Activated T-helper 1 cell treated with anti-CD3 and anti-CD28 coated beads, Interleukin-12 subunit alpha, Interleukin-12 subunit beta, Interleukin-2, Interleukin-4 antibody, amounts not matched to agents 30 ng/mL and 10 ng/mL and 1 ng/mL, durations not matched to agents 14 hours and 24 hours and 36 hours (primary cell): ENCODE measurements at places on chromosomes 11 and 22. TPM values are rescaled to one million over a fixed set of nuclear protein-coding genes. Genes with fewer than 3 reads are reported as not detected.

DNA sequence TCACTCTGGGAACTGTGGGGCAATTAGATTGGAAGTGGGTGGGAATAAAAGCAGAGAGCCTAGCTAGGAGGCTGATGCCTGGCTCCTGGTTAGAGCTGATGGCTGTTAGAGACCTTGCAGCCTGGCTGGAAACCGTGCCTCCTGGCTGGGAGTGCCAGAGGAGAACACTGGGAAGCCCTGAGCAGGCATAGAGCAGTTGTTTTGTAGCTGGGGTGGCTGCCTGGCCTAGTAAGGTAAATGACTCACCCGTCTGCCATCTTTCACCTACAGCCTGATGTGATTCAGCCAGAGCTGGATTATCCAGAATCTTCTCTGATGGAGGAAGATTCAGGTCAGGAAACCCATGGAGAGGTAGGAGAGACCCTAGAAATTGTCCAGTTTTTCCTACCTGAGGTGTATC lies 6.1 kb downstream of the UQCR10 start:
- no peak for DNase-seq
- peaks cover 16% of the 10 kb centered on the region for H3K36me3 ChIP-seq
- peaks cover 12% of the 10 kb centered on the region for H3K4me1 ChIP-seq
- no peaks in the 10 kb centered on the region for H3K27me3 ChIP-seq

DNA sequence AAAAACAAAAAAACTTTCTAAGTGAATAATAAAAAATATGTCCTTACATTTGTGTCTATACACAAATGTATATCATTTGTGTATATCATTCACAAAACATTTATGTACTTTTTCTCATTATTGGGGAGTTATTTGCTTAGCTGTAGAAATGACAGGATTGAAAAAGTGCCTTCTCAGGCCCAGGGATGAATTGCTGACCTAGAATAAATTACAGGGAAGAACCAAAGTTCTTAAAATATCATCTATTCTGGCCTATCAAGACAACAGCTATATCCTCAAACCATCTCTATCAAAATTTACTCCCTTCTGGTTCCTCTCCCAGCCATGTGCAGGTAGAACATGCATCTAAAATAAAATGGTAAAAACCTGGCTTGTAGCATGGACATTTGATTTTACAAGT lies 1.9 kb upstream of the RAB6A start:
- DNase-seq: no peak
- H3K4me1 ChIP-seq: peaks cover 39% of the 10 kb centered on the region
- H3K27me3 ChIP-seq: peaks cover 14% of the 10 kb centered on the region
- H3K27ac ChIP-seq: no peak overlapping the region

DNA sequence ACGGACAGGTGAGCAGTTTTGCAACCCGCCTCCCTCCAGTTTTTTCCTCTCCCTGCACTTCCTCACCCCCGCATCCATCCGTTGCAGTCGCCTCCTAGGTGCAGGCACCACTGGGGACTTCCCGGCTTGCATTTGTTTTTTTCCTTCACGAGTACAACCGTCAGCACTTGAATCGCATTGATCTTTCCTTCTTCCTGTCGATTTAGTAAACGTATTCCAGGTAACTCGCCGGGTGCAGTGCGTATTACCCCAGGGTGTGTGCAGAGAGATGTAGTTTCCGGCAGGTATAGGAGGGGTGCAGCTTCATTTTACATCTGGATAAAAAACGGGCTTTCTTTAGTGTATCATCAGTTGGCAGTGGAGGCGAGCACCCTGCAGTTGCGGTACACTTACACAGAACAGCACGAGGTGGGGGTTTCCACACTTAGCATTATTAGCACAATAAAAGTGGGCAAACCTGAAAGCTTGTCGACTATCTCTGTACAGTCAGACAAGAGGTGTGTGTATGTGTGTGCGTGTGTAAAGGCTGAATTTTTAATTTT lies at the start of gene SORL1-AS1:
SORL1-AS1 (minus strand) TSS at position 359 of the 542 bp plus-strand sequence.
- H3K27ac ChIP-seq: peak within 1 kb of the TSS; percentile 92
- H3K4me3 ChIP-seq: peak within 1 kb of the TSS; percentile 94
- DNase-seq: peak; percentile 43
- no peaks in the 10 kb centered on the region for H3K27me3 ChIP-seq

GRCh38 chr22:41538583-41538982 lies 5.7 kb downstream of the POLR3H start:
- H3K4me1 ChIP-seq: peaks cover 27% of the 10 kb centered on the region
- no peak overlapping the region for H3K4me3 ChIP-seq
- no peak for DNase-seq
- peaks cover 8% of the 10 kb centered on the region for H3K36me3 ChIP-seq

DNA sequence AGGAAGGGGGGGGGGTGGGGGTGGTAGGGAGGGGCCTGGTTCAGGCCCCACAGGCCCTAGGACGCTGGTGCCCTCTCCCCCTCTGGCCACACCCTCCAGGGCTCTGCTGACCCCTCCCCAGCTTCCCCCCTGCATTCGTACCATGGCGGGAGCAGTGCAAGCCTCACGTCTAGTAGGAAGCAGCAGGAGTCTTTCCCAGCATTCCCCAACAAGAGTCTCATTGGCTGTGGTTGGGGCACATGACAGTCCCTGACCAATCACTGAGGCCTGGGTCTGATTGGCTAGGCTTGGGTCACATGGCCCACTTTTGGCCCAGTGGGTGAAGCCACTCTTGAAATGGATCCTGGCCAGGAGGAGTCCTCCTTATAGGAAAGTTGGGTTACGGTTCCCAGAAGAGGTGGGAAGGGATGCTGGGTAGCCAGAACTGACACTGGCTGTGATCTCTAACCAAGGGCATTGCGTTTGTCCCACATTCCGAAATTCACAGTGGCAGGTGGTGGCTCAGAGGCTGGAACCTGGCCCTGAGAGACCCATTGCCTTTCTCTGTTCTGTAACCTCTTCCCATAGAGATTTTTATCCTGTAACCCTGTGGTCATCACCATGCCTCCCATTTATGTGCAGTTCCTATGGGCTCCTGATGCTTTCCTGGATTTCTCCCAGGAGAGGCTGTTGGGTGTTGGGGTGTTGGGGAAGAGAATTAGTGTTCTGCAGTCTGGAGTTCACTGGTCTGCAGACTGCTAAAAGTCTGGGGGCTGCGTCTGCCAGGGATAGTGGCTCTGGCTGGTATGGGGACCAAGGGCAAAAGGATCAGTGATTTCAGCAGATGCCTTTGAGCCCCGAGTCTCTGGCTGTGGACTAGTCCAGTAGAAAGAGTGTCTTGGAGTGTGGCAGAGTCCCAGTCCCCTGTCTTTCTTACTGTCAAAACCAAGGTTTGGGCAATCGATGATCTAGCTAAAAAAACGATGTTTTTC lies 58.9 kb upstream of the MYEOV start:
- H3K4me3 ChIP-seq: no peak overlapping the region
- peaks cover 6% of the 10 kb centered on the region for H3K27me3 ChIP-seq
- no peak overlapping the region for H3K27ac ChIP-seq
- no peaks in the 10 kb centered on the region for H3K36me3 ChIP-seq
- DNase-seq: no peak
- peaks cover 21% of the 10 kb centered on the region for H3K4me1 ChIP-seq

GRCh38 chr11:5280582-5281102 lies 10.9 kb upstream of the HBE1 start:
- H3K4me1 ChIP-seq: peaks cover 6% of the 10 kb centered on the region
- DNase-seq: peak; percentile 12
- H3K27me3 ChIP-seq: peaks cover 2% of the 10 kb centered on the region
- no peak overlapping the region for H3K4me3 ChIP-seq
- H3K27ac ChIP-seq: peak overlapping the region; percentile 72

DNA sequence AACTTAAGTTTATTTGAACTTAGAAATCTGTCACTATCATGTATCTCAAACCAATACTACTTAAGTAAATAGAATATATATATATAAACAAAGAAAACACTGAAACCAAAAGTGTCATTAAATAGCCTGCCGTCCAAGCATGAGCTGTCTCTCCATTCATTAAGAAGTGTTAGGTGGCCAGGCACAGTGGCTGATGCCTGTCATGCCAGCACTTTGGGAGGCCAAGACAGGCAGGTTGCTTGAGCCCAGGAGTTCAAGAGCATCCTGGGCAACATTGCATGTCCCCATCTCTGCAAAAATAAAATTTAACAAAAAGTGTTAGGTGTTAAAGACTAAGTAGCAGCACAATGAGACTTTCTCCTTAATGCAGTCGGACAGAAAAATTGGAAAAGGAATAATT lies 14.0 kb downstream of the CD6 start:
- H3K4me1 ChIP-seq: peaks cover 93% of the 10 kb centered on the region
- peaks cover 66% of the 10 kb centered on the region for H3K36me3 ChIP-seq
- DNase-seq: no peak
- H3K4me3 ChIP-seq: peak overlapping the region; percentile 80
- H3K27me3 ChIP-seq: no peaks in the 10 kb centered on the region

Gene CDC42EP1
- total RNA-seq: 1.1 and 1.5 TPM in 2 replicates

GRCh38 chr11:105489446-105489845 lies 120.4 kb upstream of the GRIA4 start:
- H3K27ac ChIP-seq: no peak overlapping the region
- H3K4me1 ChIP-seq: no peaks in the 10 kb centered on the region
- DNase-seq: no peak

DNA sequence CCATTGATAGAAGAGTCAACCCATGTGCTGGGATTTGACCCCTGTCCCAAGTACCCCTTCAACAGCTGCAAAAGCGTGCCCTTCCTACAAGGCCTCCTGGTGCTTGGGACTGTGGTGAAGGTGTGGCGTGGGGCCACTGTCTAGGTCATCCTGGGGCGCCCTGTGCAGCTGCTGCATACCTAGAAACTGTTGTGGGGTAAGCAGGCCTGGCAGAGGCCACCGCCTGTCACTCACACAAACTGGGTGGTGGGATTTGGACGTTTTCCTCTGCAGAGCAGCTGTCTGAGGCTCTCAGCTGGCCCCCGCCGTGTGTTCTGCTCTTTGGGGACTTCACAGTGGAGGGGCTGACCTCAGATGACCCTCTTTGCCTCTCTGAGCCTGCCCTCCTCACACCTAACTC lies 69.7 kb downstream of the SCN3B start:
- peaks cover 22% of the 10 kb centered on the region for H3K36me3 ChIP-seq
- H3K27me3 ChIP-seq: no peaks in the 10 kb centered on the region
- DNase-seq: no peak
- H3K4me3 ChIP-seq: no peak overlapping the region
- H3K4me1 ChIP-seq: peaks cover 19% of the 10 kb centered on the region

DNA sequence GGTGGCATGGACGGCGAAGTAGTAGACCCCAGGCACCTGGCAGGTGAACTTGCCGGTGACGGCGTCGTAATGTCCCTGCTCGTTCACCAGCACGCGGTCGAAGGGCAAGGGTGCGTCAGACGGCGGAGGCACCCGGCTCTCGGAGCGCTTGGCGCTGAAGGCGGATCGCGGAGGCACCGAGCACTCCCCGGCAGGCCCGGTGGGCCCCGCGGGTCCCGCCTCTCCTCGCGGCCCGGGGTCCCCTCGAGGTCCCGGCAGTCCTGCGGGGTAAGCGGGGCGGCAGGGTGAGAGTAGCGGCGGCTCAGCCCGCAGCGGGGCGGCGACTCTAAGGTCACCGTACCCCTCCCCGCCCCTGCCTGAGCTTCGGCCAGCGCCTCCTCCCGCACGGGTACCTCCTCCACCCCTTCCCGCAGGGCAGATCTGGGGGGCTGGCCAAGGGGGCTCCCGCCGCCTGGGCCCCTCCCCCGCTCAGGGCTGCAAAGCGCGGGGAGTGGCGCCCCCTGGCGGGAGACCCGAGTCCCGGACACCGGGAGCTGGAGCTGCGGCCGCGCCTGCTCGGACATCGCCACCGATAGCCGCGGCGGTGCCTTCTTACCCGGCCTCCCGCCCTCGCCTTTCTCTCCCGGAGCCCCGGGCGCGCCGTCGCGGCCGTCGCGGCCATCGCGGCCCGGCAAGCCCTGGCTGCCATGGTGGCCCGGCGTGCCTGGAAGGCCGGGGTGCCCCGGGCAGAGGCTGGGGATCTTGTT lies 921 bp downstream of the C1QTNF5 start:
- DNase-seq: no peak
- no peak overlapping the region for H3K4me3 ChIP-seq
- H3K4me1 ChIP-seq: peaks cover 39% of the 10 kb centered on the region
- no peak overlapping the region for H3K27ac ChIP-seq

Gene ACRV1
- not detected in 2 replicates for total RNA-seq

GRCh38 chr11:34356913-34357700 lies 703 bp downstream of the ABTB2 start:
- H3K4me3 ChIP-seq: peak overlapping the region; percentile 87
- H3K27me3 ChIP-seq: peaks cover 23% of the 10 kb centered on the region
- DNase-seq: peak; percentile 44
- peaks cover 39% of the 10 kb centered on the region for H3K4me1 ChIP-seq
- no peak overlapping the region for H3K27ac ChIP-seq
- peaks cover 17% of the 10 kb centered on the region for H3K36me3 ChIP-seq

Gene BIRC3
- 101 and 108 TPM in 2 replicates for total RNA-seq

GRCh38 chr11:102592634-102593581 lies 32.2 kb downstream of the MMP20 start:
- H3K4me3 ChIP-seq: no peak overlapping the region
- no peak overlapping the region for H3K27ac ChIP-seq
- no peak for DNase-seq

- H3K4me1 ChIP-seq: peaks cover 13% of the 10 kb centered on the region
- H3K4me3 ChIP-seq: no peak overlapping the region
- peaks cover 8% of the 10 kb centered on the region for H3K27me3 ChIP-seq
- no peak overlapping the region for H3K27ac ChIP-seq
- no peak for DNase-seq
Observed at GRCh38 chr22:27128461-27129085, 471.2 kb downstream of the MIAT start.

Gene APOBEC3H
- total RNA-seq: 5.0 and 7.4 TPM in 2 replicates

GRCh38 chr22:42388130-42388797 lies 43.9 kb downstream of the NFAM1 start:
- no peak overlapping the region for H3K27ac ChIP-seq
- DNase-seq: no peak
- peaks cover 11% of the 10 kb centered on the region for H3K27me3 ChIP-seq
- no peaks in the 10 kb centered on the region for H3K4me1 ChIP-seq

Gene TSPAN18
- 1.7 and 2.0 TPM in 2 replicates for total RNA-seq

DNA sequence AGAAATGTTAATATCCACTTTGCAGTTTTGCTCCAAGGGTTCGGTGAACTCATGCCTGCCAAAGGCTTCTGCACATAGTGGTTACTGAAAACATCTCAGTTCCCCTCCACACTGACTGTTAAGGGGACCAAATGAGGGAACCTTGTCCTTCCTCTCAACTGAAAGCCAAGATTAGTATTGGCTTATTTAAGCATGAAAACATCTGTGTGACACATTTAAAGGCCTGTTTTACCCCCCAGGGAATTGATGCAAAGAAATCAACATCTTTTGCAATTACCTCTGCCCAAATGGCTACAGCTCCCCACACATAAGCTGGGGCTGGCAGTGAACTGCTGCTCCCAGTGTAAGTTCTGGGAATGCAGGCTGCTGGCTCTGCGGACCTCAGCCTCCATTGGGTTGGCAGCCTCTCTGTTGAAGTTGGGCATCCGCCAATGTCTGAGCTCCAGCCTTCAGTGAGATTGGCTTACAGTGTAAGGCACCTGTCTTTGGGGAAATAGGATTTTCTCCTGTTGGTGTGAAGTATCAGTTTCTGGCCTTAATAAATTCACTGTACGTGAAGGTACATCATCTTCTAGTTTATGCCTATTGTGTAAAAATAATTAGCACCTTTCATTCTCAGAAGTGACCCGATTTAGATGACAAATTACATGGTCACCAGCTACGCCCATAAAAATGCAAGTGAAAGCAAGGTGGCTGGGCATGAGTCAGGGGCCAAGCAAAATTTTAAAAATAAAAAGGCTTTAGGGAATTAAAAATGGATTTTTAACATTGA lies 213.4 kb upstream of the SYN3 start:
- no peaks in the 10 kb centered on the region for H3K27me3 ChIP-seq
- DNase-seq: no peak
- H3K36me3 ChIP-seq: no peaks in the 10 kb centered on the region

Gene KRTAP5-8
- total RNA-seq: 0.17 TPM in 1 of 2 replicates, not detected in the other

Gene SYCE3
- total RNA-seq: 0.83 TPM in 1 of 2 replicates, not detected in the other
